Activated B cell treated with CpG ODN at 0.5 μM for 24 hours (primary cell): ENCODE measurements at places on chromosomes 2 and 18. TPM values are rescaled to one million over a fixed set of nuclear protein-coding genes. Genes with fewer than 3 reads are reported as not detected.

Gene SERPINB3
- total RNA-seq = not detected in 2 replicates

Gene SERPINB11
- not detected in 2 replicates for total RNA-seq

Gene IL1RN
- 0.32 TPM in 1 of 2 replicates, not detected in the other for total RNA-seq

Gene UGT1A1
- not detected in 2 replicates for total RNA-seq

GRCh38 chr2:19801367-19802080 is 100.3 kb downstream of the TTC32 start:
- DNase-seq = no peak
- no peaks in the 10 kb centered on the region for H3K4me1 ChIP-seq
- H3K36me3 ChIP-seq = no peaks in the 10 kb centered on the region
- H3K27ac ChIP-seq = no peak overlapping the region
- H3K4me3 ChIP-seq = no peak overlapping the region

DNA sequence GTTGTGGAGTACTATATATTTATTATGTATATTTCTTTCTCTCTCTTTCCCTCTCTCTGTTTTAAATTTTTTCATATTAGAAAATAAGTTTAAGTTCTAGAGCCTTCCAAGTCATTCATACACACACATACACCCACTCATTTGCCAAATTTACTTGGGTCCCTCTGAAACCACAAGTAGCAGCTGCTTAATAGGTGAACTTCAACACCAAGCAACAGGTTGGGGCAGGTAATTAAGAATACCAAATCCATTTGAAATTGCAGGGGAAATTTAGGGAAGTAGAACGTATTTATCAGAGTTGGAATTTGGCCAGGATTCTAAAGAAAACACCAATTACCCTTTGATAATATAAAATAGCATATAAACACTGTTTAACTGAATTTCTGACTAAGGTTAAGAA is 75.0 kb upstream of the RBBP8 start:
- H3K4me1 ChIP-seq = no peaks in the 10 kb centered on the region
- H3K36me3 ChIP-seq = no peaks in the 10 kb centered on the region
- no peak overlapping the region for H3K27ac ChIP-seq
- no peak overlapping the region for H3K4me3 ChIP-seq

DNA sequence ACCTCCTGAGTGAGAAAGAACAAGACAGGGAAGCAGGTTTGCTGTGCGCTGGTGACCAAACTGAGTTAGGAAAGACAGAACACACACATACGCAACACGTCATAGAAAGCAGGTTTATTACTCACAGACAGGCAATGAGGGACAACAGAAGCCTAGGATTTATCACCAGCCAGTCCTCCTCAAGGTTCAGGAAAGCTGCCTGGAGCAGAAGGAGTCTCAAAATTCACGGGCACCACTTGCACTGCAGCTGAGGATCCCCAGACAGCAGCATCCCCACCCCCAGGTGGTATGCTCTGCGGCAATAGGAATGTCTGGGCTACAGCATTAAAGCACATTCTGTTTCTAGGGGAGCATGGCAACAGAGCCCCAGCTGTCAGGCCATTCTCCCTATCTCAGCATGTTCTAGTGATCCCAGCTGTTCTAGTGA is 284.4 kb upstream of the RGPD4 start:
- H3K36me3 ChIP-seq = no peaks in the 10 kb centered on the region
- no peaks in the 10 kb centered on the region for H3K4me1 ChIP-seq
- no peak overlapping the region for H3K27ac ChIP-seq
- no peaks in the 10 kb centered on the region for H3K27me3 ChIP-seq
- no peak overlapping the region for H3K4me3 ChIP-seq
- DNase-seq = no peak

DNA sequence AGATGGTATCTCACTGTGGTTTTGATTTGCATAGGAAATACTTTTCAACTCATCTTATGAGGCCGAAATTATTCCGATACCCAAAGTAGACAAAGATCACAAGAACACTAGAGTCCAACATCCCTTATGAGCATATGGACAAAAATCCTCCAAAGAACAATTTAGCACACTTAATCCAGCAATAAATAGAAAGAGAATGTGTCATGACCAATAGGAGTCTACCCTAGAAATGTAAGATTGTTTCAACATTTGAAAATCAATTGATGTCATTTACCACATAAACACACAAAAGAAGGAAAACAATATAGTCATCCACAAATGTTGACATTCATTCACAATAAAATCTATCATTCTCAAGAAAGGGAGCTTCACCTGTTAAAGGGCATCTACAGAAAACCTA is 307.8 kb upstream of the SMIM21 start:
- no peak overlapping the region for H3K27ac ChIP-seq
- no peak overlapping the region for H3K4me3 ChIP-seq
- H3K27me3 ChIP-seq = no peaks in the 10 kb centered on the region
